ENCODE measurements at places on chromosomes 6 and 20. TPM values are rescaled to one million over a fixed set of nuclear protein-coding genes. Genes with fewer than 3 reads are reported as not detected.

MICAL1 gene
- 21.3 TPM for polyA plus RNA-seq

PNPLA1 gene
- 3.0 TPM for polyA plus RNA-seq

CPXM1 gene
- 275 TPM for polyA plus RNA-seq

SALL4 gene
- polyA plus RNA-seq: 11.5 TPM

SLC17A3 gene
- 1.2 TPM for polyA plus RNA-seq

RIPPLY2 gene
- not detected for polyA plus RNA-seq

KIZ gene
- polyA plus RNA-seq: 37.2 TPM

XKR7 gene
- 0.64 TPM for polyA plus RNA-seq

RANBP9 gene
- 47.5 TPM for polyA plus RNA-seq

FRMD1 gene
- polyA plus RNA-seq: 26.5 TPM

Data from left renal cortex interstitium (tissue), 4 donors.